Trophoblast cell (in vitro differentiated cells and primary cell): ENCODE measurements at places on chromosomes 2 and 18.

DNA sequence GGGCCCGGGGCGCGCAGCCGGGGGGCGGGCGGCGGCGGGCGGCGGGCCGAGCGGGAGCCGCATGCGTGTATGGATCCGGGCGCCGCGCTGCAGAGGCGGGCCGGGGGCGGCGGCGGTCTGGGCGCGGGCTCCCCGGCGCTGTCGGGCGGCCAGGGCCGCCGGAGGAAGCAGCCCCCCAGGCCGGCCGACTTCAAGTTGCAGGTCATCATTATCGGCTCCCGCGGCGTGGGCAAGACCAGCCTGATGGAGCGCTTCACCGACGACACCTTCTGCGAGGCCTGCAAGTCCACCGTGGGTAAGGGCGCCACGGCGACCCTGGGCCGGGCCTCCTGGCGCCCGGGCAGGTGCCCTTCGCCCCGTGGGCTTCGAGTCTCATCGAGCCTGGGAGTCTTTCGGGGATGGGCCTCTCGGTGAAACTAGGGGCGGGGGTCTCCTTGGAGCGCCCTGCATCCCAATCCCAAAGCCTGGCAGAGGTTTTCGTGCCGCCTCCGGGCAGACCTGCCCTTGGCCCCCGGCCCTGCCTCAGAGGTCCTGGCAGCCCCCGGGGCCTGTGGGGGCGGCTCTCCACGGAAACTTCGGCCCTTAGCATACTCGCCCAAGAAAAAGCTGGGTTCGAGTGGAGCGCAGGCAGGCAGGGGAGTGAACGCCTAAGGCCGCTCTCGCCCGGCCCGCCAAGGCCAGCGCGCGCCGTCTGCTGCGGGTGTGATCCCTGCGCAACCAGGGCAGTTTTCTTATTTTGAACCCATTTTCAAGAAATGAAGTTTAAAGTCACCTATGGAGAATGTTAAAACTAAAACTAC, 622 bp downstream of the RAB12 start:
- H3K27me3 ChIP-seq: no peaks in the 10 kb centered on the region
- peak; percentile 37 for DNase-seq
- H3K27ac ChIP-seq: no peak overlapping the region
- H3K4me3 ChIP-seq: peak overlapping the region; percentile 85
- H3K4me1 ChIP-seq: peaks cover 13% of the 10 kb centered on the region

GRCh38 chr2:233464531-233465240, 101.9 kb downstream of the USP40 start:
- H3K4me1 ChIP-seq: no peaks in the 10 kb centered on the region
- DNase-seq: no peak
- H3K36me3 ChIP-seq: peaks cover 66% of the 10 kb centered on the region
- H3K27ac ChIP-seq: no peak overlapping the region
- H3K27me3 ChIP-seq: no peaks in the 10 kb centered on the region

- H3K27ac ChIP-seq: no peak overlapping the region
- H3K36me3 ChIP-seq: no peaks in the 10 kb centered on the region
- H3K4me3 ChIP-seq: no peak overlapping the region
- no peaks in the 10 kb centered on the region for H3K27me3 ChIP-seq
- no peak for DNase-seq
- H3K4me1 ChIP-seq: peaks cover 4% of the 10 kb centered on the region
Measured at GRCh38 chr2:235463893-235464292, 29.9 kb upstream of the AGAP1 start.

DNA sequence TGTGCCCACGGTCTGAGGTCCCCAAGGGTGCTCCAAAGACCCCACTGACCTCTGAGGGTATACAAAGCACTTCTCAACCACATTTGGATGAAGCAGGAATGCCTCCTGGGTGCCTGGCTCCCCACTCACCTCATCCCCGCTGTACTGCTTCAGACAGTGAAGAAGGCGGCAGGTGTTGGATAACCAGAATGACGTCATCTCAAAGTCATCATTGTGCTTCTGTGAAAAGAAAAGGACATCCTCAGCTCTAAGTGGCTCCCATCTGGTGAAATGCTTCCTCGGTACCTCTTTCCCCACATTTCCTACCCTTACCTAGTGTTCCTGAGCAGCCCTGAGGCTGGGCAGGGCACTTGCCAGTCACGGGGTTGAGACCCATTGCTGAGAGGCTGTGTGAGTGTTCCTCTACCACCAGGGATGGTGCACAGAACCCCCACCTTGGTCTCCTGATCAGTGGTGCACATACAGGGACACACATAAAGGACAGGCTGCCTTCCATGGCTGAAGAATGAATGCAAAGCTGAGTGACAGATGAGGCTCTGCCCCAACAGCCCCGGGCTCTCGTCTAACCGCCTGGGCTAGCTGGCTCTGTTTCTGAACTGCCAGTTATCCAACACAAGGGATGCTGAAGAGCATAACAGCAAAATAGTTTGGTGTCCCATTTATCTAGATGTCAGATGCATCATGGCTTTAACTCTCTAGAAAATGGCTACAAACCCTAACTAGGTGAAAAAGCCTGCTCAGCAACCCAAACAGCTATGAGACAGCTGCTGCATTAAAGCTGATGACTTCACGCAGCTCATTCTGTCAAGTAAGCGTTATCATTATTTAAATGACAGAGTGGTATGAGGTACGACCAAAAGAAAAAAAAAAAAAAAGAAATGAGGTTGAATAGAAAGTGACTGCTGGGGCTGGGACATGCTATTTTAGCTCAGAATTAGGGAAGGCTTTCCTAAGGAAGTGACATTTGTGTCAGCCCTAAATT, 28.2 kb upstream of the ACAA2 start:
- DNase-seq: no peak
- H3K27me3 ChIP-seq: no peaks in the 10 kb centered on the region
- no peak overlapping the region for H3K4me3 ChIP-seq
- no peak overlapping the region for H3K27ac ChIP-seq
- peaks cover 25% of the 10 kb centered on the region for H3K36me3 ChIP-seq

DNA sequence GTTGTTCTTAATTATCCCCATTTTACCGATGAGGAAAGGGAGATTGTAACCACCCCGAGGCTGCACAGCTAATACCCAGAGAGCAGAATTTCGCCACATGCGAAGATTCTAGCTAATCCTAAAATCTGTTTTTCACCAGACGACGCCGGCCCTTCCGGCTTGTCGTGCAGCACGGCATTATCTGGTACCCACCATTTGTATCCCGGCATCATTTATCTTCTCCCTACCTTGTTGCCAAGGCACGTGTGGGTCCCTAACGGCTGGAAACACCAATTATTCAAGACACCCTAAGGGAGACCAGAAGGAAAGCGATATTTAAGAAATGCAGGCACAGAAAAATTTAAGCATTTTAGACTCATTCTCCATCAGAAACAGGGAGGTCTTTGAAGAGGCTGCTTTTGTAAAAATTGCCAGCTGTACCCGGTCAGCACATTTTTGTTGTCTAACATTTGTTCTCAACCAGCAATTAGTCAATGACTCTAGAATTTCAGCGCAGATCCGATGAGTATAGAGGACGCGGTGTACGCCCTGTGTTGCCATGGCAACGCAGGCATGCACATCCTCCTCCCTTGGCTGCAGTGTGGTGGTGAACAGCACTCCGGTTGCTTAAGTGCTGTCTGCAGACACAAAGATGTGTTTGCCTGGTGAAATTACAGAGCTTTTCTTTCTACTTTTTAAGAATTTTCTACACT, 111.6 kb downstream of the AGAP1 start:
- DNase-seq: peak; percentile 96
- no peaks in the 10 kb centered on the region for H3K36me3 ChIP-seq
- H3K4me3 ChIP-seq: no peak overlapping the region
- H3K27me3 ChIP-seq: no peaks in the 10 kb centered on the region

- H3K36me3 ChIP-seq: peaks cover 6% of the 10 kb centered on the region
- no peaks in the 10 kb centered on the region for H3K4me1 ChIP-seq
- DNase-seq: no peak
Measured at GRCh38 chr2:213490087-213490486, 205.8 kb downstream of the SPAG16 start.

DNA sequence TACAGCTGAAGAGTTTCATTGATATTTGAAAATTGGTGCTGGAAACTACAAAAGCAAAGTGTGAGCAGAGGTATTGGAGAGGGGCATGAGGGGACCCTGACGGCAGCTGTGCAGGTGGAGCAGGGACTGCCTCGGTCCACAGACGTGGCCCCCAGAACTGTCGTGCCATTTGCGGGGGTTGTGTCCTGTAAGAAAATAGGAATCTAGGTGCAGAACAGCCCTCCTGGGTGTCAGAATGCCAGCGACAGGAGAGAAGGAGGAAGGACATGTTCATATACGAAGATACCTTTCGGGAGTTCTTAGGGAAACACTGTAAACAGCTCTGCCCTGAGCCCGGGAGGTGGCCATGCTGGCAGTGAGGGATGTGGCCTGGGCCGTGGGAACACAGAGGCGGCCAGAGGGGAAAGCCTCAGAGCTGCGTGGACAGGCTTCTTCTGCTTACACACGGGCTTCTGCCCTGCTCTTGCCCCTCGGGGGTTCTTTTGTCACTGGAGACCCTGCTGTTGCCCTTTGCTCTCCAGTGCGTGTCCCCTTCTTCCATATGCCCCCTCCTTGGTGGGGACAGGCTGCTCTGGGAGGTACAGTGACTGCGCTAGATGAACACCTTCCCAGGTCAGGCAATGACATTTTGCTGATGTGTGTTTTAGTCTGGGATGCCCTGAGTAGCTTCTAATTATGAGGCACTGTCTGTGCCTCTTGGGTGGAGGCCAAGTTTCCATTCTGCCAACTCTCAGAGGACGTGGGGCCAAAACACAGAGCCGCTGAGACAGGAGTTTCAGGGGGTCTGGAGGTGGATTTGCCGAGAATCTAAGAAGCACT, 81.9 kb upstream of the TXNDC2 start:
- no peaks in the 10 kb centered on the region for H3K27me3 ChIP-seq
- DNase-seq: no peak
- H3K4me1 ChIP-seq: peaks cover 6% of the 10 kb centered on the region
- peaks cover 36% of the 10 kb centered on the region for H3K36me3 ChIP-seq
- H3K4me3 ChIP-seq: no peak overlapping the region

DNA sequence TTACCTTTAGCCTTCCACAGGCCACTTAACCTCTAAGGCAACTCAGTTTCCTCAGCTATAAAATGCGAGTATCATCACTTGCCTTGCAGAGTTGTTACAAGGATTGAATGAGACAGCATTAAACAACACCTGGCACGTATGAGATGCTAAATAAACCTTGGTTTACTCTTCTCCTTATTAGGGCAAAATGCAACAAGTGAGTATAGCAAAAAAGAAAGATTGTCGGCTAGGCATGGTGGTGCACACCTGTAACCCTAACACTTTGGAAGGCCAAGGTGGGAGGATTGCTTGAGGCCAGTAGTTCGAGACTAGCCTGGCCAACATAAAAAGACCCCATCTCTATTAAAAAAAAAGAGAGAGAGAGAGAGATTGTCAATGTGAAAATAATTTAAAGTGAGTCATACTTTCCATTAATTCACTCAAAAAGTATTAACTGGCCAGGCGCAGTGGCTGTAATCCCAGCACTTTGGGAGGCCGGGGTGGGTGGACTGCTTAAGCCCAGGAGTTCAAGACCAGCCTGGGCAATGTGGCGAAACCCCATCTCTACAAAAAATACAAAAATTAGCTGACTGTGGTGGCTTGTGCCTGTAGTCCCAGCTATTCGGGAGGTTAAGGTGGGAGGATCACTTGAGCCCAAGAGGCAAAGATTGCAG, 8.0 kb downstream of the ATAD2B start:
- no peaks in the 10 kb centered on the region for H3K36me3 ChIP-seq
- no peak overlapping the region for H3K4me3 ChIP-seq
- DNase-seq: no peak
- no peaks in the 10 kb centered on the region for H3K27me3 ChIP-seq

- H3K36me3 ChIP-seq: no peaks in the 10 kb centered on the region
- DNase-seq: no peak
- H3K4me1 ChIP-seq: peaks cover 3% of the 10 kb centered on the region
- no peak overlapping the region for H3K27ac ChIP-seq
Measured at GRCh38 chr2:136065384-136065783, 52.6 kb downstream of the CXCR4 start.

- H3K27me3 ChIP-seq: no peaks in the 10 kb centered on the region
- H3K4me3 ChIP-seq: no peak overlapping the region
- no peak for DNase-seq
- H3K4me1 ChIP-seq: no peaks in the 10 kb centered on the region
- H3K36me3 ChIP-seq: no peaks in the 10 kb centered on the region
Measured at GRCh38 chr2:231634412-231634811, 41.7 kb downstream of the TEX44 start.

- H3K4me1 ChIP-seq: peaks cover 22% of the 10 kb centered on the region
- no peaks in the 10 kb centered on the region for H3K27me3 ChIP-seq
- peaks cover 4% of the 10 kb centered on the region for H3K36me3 ChIP-seq
- H3K27ac ChIP-seq: no peak overlapping the region
- no peak overlapping the region for H3K4me3 ChIP-seq
- DNase-seq: no peak
Measured at GRCh38 chr2:231359948-231360347, 35.6 kb upstream of the B3GNT7 start.

DNA sequence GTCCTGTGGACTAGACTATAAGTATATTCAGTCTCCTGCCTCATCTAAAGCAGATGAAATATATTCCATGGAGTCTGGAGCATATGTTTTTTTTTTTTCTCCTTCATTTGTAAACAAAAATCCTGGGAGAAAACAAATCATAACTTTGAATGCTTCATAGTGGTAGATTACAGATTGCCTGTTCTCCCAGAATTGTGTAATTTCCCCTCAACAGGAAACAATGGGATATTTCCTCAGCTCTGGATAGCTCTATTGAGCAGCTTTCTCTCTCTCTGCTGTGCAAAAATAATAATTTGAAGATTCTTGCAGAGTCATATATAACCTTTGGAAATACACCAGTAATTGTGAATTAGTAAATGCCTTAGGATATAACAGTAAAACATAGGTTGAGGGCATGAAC, 1406.6 kb upstream of the ACVR2A start:
- H3K27ac ChIP-seq: no peak overlapping the region
- DNase-seq: no peak
- H3K4me1 ChIP-seq: no peaks in the 10 kb centered on the region
- H3K4me3 ChIP-seq: no peak overlapping the region
- H3K27me3 ChIP-seq: no peaks in the 10 kb centered on the region

DNA sequence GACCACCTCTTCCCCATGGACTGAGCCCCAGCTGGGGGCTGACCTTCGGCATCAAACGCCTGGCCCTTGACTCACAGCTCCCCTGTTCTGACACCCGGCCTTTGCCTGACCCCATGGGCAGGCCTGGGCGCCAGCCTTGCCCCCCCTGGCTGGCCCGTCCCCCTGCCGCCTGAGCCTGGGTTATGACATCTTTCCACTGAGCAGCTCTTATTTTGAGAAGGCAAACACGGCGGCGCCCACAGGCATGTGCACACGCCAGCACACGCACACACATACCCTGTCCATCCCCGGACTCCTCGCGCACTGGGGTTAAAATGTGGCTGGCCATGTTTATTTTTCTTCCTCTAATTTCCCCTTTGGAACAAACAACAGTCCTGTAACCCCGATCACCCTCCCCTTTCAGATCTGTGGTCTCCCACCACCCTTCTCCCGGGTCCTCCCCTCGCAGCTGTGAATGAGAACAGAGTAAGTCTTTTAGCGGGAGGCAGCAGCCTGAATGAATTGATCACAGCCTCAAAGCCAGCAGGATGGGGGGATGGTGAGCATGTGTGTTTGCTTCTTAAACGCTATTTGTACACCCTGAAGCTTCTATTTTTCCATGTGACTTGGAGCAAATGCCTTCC, 11.8 kb upstream of the ATOH8 start:
- no peak for DNase-seq
- no peak overlapping the region for H3K27ac ChIP-seq
- H3K4me3 ChIP-seq: no peak overlapping the region
- no peaks in the 10 kb centered on the region for H3K36me3 ChIP-seq
